Mammary epithelial cell (primary cell): ENCODE measurements at places on chromosomes 3 and 15. TPM values are rescaled to one million over a fixed set of nuclear protein-coding genes. Genes with fewer than 3 reads are reported as not detected.

The CPLX3 gene
- not detected for polyA plus RNA-seq

The ROPN1B gene
- 0.49 TPM for polyA plus RNA-seq

The TICRR gene
- polyA plus RNA-seq, result 8.3 TPM

The P2RY12 gene
- polyA plus RNA-seq, result not detected

The ZMAT3 gene
- polyA plus RNA-seq, result 24.4 TPM

DNA sequence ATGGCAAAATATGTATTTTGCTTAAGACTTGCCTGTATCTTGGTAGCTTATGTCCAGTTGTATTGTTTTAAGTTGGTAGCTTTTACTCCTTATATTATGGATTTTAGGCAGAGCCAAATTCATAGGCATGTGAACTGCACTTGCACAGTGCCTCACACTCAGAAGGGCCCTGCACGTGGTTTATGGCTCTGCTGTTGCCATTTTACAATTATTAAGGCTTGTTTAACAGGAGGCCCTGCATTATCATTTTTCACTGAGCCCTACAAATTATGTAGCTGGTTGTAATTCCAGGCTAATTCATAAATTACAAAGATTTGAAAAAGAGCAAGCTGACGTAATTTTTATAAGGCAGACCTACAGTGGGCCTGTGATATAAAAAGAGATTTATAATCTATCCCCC is 537.6 kb upstream of the UBE2E2 start:
- no peak for DNase-seq

GRCh38 chr15:36499412-36500389 is 79.7 kb upstream of the CDIN1 start:
- DNase-seq, result no peak

GRCh38 chr3:49165771-49166751 is at the start of gene CCDC71:
TSS of gene CCDC71 (minus strand) at chr3:49166331. CDS start at chr3:49164208, 2,123 bp downstream.
- DNase-seq, result peak; percentile 43

DNA sequence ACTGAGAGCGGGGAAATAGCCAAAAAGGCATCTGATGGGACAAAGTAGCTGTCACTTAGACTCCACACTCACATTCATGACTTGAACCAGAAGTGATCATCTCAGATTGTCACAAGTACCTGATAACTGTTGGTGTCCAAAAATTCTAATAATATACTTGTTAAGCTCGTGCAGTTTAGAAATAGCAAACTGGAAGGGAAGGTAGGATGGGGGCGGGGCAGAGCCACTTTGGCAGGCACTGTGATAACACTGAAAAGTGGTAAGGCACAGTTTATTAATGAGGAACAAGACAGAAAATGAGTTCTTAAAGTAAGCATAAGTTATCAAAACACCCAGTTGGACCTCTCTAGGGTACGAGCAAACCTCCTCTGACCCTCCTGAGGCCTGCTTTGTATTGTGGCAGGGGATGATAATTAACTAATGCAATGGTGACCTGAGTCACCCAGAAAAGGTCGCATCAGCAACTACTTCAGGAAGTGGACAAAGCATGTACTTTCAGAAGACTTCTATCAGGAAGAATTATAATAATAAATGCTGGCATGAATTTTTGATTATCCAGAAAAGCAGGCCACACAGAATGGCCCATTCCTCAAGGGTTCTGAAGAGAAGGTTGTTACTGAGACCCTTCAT is 54.4 kb downstream of the ADCY5 start:
- no peak for DNase-seq

- peak; percentile 43 for DNase-seq
Observed at GRCh38 chr15:83561661-83562060, 92.3 kb upstream of the ADAMTSL3 start.

DNA sequence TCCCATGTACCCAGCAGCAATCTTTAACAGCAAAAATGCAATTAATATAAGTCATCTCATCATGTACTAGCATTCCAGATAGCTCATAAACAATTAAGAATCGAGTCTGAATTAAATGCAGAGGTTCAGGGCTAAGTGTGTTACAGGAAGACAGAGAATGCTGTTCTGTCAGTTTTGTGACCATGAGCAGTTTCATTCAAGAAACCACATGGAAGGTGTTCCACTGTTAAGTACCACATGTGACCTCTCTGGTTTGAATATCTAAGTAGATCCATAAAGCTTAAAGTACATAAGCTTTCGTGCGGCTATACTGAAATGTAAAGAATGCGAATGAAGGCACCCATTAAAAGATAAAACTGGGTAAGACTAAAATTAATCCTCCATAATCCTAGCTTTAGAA is 272.3 kb downstream of the IL5RA start:
- DNase-seq, result no peak

GRCh38 chr3:71402280-71402679 is 181.2 kb downstream of the FOXP1 start:
- DNase-seq, result no peak

DNA sequence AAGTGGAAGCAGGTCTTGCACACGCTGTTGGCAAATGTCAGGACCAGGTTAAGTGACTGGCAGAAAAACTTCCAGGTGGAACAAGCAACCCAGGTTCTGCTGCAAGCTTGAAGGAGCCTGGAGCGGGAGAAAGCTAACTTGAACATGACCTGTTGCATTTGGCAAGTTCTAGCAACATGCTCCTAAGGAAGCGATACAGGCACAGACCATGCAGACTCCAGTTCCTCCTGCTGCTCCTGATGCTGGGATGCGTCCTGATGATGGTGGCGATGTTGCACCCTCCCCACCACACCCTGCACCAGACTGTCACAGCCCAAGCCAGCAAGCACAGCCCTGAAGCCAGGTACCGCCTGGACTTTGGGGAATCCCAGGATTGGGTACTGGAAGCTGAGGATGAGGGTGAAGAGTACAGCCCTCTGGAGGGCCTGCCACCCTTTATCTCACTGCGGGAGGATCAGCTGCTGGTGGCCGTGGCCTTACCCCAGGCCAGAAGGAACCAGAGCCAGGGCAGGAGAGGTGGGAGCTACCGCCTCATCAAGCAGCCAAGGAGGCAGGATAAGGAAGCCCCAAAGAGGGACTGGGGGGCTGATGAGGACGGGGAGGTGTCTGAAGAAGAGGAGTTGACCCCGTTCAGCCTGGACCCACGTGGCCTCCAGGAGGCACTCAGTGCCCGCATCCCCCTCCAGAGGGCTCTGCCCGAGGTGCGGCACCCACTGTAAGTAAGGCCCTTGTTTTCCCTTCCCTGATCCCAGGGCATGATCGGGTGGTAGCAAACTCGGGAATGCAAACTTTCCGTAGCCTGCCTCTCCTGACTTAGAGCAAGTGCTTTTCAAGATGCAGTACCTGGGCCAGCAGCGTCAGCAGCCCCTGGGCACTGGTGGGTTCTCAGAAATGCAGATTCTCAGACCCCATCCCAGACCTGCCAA is 759 bp downstream of the GALNT15 start:
- no peak for DNase-seq

GRCh38 chr3:3603351-3603750 is 195.9 kb upstream of the LRRN1 start:
- DNase-seq, result peak; percentile 21

DNA sequence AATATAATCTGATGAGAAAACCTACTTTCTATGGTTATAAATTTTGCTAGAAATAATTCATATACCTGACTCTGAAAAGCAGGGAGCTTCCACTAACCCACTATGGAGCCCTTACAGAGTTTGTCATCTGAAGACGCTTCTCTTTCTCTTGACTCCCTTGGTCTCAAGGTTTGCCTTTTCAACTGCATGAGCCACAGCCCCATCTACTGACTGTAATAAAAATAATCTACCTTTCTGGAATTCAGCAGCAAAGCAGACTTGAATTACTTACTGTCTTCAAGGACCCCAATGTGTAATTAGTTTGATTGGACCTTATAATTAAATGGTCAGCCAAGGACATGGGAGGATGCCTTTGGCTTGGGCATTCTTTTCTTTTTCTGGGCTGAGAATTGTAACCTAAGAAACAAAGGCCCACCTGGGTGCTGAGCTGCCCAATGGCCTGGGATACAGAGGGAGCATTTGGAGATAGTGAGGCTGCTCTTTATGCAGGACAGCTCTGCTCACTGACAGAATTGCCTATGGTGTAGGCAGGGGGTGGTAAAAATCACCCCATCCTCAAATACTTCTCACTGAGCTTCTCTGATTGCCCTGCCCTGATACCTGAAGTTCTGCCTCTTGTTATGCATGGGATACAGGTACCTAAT is 178.6 kb upstream of the TRIM42 start:
- DNase-seq, result peak; percentile 26

GRCh38 chr3:195911041-195911945 is 2.9 kb upstream of the TNK2 start:
- DNase-seq, result no peak

- no peak for DNase-seq
Observed at GRCh38 chr3:114110439-114110838, 53.9 kb downstream of the QTRT2 start.

DNA sequence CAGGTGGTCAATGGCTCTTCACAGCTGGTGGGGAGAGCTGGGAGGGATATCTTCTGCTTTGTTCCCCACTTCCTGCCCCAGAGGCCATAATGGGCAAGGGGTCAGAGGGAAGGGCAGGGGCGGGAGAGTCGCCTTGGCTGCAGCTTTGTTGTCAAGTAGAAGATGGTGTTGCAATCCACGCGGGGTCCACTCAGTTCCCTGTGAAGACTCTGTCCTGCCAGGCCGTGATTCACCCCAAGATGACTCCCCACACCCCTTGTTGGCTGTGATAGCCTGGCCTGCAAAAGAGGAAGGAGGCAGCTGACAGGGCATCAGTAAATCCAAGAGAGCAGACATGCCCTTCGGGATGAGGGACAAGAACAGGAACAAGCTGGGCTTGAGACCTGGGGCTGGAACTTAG is 6.9 kb downstream of the GALNT15 start:
- no peak for DNase-seq

GRCh38 chr15:40878785-40879184 is 4.8 kb upstream of the RHOV start:
- peak; percentile 90 for DNase-seq

DNA sequence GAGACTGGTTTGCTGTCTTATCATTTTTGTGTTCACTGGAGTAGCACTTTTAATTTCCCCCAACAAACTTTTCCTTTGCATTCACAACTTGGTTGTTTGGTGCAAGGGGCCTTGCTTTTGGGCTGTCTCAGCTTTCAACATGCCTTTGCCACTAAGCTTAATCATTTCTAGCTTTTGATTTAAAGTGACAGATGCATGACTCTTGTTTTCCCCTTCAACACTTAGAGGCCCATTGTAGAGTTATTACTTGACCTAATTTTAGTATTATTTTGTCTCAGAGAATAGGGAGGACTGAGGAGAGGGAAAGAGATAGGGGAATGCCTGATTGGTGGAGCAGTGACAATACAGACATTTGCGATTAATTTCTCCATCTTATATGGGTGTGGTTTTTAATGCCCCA is 340.1 kb upstream of the MANF start:
- DNase-seq, result no peak

- DNase-seq, result no peak
Observed at GRCh38 chr3:131231710-131232389, 149.7 kb upstream of the NUDT16 start.

DNA sequence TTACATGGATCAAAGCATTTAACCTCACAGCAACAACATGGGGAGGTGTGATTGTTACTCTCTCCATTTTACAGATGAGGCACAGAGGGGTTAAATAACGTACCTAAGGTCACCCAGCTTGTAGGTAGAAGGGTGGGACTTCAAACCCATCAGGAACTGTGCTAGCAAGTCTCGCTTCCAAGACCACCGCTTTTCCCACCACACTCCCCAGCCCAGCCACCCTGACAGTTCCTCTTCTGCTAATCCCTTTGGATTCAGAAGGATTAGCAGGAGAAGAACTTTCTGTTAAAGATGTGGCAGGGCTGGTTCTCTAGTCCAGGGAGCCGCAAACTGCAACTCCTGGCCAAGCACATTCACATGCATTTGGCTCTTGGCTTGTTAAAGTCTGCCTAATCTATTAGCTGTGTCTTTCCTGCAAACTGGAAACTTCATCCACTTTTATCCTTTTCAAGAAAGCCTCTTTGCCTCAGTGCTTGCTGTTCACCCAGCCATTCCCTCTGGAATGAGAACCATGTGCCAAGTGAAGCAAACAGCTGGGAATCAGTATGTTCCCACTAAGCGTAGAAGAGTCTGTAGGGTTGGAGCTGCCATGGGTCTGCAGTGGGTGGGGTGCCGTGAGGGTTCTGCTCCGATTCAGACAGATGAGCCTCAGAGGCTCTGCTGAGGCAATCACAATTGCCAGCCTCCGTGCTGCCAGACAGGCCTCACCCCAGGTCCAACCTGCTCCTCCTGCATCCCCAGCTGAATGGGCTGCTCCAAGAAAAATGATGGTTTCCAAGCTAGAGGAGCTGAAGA is 44.6 kb downstream of the POMGNT2 start:
- no peak for DNase-seq
